ENCODE measurements at places on chromosomes 5 and 9.
A peak's percentile ranks its signal among the peaks of the same experiment; 100 is the strongest.

- DNase-seq: no peak
These were observed 280.4 kb downstream of the CDH9 start for GRCh38 chr5:26757941-26758340.

- no peak for DNase-seq
These were observed 35.5 kb downstream of the RFK start for GRCh38 chr9:76358628-76359280.

DNA sequence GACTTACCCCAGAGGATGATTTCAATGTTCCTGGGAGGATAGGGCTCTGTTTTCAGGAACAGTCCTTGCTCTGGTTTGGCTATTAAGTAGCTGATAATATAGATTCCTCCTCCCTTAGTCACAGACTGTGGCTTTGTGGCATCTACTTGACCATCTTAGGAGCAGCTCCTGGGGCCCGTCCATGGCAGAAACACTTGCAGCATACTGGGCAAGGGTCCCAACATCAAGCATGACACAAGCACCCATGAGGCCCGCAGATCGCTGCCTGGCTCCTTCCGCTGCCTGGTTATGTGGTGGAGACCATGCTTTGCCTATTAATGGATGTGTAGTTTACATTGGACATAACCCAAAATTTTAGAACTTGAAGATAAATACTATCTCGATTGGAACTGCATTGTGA lies 170.1 kb downstream of the ICE1 start:
- DNase-seq: no peak

DNA sequence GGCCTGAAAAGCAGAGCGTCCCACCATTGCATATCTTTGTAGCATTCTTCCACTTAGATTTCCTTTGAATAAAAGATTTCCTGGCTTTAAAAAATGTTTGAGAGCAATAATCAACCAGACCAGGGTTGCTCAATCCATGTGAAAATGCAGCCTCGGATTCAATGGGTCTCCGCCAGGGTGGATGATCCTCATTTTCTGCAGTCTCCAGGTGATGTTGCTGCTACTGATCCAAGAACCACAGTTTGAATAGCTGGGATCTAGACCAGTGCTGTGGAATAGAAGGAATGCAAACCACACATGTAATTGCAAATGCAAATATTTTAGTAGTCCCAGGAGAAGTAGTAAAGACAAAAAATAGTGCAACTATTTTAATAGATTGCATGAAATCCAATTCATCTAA lies 317.6 kb downstream of the IRX1 start:
- DNase-seq: no peak

- no peak for DNase-seq
These were observed 135.5 kb downstream of the SPATA31D1 start for GRCh38 chr9:82124090-82124489.

DNA sequence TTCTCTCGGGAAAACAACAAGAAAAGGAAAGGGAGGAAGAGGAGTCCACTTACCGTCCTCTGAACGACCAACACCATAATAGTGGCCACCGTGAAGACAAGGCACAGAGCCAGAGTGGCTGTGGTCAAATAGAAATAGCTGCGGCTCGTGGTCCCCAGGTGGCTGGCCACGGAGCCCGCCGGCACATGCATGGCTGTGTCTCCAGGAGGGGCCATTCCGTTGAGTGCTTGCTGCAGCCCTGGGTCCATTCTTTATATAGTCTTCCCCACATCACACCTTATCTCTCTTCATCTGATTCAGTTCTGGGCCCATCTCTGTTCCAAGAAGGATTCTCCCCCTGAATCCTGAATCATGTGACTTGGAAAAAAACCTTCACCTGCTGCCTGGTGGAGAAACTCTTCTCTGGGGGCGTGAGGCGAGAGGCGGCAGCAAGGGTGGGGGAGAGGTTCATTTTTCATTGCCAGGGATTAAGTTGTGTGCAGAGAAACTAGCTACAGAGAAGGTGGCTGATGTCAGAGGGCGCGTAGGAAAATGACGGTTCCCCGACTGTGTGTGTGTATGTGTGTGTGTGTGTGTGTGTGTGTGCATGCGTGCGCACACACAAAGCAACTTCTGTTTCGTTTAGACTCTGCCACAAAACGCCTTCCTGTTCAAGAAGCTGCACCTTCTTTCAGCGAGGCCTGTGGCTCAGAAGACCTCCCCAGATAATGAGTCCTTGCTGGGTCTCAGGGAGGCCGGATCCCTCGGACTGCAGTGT lies at the start of gene TNFSF8:
Gene TNFSF8 (minus strand): TSS at position 536 of the 757 bp plus-strand sequence. CDS start 288 bp downstream, at position 248.
- DNase-seq: peak; percentile 86

- no peak for DNase-seq
These were observed 17.3 kb upstream of the IGFBPL1 start for GRCh38 chr9:38441347-38442085.

DNA sequence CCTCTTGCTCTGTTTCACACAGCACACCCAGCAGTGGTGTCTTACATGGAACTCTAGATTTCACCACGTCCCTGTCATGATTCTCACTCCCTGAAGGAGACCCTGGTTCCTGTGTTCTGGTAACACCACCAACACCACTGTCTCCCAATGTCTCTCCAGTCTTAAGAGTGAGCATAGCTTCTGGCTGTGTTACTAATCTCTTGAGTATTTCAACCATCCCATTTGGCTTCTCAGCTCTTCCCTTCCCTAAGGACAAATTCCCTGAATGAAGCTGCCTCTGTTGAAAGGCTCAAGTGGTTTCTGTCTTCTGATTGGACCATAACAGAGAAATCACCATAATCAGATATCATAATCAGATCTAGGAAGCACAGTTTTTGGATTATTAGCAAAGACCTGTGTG lies 311.8 kb downstream of the DNAH5 start:
- DNase-seq: no peak

DNA sequence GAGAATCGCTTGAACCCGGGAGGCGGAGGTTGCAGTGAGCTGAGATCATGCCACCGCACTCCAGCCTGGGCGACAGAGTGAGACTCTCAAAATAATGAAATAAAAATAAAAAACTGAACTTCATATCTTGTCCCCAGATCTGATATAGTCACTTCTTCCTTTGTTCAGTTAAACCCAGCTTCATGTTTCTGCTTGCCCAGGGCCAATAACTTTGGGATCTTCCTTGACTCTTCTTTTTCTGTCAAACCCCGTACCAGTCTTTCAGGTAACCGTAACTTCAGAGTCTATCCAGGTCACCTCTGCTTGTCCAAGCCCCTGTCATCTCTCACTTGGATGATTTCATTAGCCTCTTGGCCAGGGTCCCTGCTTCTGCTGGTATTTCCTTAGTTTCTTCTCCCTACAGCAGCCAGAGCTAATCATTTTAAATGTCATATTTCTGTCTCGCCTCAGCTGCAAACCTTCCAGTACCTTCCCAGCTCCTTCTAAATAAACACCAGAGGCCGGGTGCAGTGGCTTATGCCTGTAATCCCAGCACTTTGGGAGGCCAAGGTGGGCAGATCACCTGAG lies 19.7 kb upstream of the ABL1 start:
- no peak for DNase-seq

DNA sequence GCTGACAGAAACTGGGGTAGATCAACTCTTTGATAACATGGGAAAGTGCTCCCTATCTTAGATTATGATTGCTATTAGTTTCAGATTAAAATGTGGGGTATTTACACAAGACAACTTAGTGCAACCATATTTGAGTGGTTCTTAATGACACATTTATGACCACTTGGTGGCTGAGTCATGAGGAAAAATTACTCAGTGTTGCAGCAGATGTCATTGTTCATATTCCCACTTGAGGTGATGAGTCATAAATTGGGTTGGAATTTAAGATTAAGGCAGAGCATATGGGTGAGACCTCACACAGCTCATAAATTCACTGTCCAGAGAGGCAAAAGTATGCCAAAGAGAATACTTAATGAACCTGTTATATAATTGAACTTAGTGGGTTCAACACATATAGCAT lies 408.3 kb downstream of the DMRT2 start:
- DNase-seq: no peak

- no peak for DNase-seq
These were observed 46.3 kb upstream of the TDRD7 start for GRCh38 chr9:97365634-97366033.

GRCh38 chr5:67181648-67182221 lies 14.9 kb downstream of the CD180 start:
- no peak for DNase-seq

DNA sequence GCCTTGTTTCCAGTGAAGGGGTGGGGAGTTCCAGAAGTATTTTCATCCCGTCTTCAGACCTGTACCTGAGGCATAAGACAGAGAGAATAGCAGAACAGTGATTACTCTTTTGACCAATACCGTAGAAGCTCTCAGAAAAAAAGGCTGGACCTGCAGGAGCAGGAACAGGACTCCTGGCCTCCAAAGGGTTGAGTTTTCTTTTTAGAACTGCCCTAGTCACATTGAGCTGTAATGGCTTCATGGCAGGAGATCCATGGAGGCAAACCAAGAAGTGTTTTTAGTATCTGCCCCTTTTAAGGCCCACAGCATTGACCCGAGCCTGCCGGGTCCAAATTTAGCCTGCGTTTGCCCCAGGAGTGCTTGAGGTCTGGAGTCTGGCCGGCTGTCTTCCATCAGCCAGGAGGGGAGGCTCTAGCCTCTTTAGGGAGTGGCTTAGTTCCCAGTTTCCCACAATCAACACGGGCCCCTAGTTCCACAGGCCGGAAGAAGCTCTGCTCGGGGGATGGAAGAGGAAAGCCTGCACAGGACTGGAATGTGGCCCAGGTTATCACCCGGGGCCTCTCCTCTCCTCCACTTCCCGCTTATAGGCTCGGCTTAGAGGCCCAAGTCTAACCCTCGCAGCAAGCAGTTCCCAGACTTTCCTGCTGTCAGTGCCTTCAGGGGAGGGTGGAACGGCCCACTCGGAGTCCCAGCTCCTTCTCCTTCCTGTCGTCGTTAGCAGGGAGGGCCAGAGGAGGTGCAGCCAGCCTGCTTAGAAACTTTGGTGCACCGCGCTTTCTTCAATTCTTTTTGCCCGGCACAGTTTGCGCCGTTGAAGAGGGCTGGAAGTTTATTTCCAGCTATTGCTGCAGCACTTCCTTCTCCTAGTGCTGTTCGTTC lies 80.7 kb downstream of the C9orf152 start:
- DNase-seq: no peak

GRCh38 chr5:90709323-90710155 lies 150.9 kb downstream of the ADGRV1 start:
- peak; percentile 2 for DNase-seq

DNA sequence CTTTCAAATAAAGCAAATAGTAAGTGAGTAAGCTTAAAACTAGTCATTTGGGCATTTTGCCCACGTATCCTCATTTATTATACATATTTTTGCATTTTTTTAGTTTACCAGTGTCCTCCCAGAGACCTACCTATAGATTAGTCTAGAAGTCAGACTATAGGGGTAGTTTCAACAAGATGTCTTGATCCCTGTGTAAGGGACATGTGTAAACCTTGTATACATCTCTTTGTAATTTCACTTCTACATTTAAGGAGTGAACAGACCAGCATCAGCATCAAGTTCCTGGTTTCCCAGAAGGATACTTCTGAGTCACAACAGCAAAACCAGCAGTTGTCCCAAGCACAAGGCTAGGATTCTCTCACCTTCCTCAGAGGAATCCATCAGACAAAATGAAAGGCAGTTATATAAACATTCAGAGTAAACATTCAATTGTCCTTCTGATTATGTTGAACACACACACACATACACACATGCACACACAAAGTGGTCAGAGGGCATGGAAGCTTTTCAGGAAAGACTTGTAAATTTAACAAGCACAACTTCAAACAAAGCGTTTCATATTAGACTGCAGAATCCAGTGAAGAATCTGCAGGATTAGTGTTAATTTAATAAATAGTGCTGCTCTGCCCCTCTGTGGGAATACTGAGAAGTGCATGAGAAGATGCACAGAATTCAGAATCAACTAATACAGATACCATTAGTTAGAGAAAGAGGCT lies 55.4 kb downstream of the HINT1 start:
- peak; percentile 69 for DNase-seq

DNA sequence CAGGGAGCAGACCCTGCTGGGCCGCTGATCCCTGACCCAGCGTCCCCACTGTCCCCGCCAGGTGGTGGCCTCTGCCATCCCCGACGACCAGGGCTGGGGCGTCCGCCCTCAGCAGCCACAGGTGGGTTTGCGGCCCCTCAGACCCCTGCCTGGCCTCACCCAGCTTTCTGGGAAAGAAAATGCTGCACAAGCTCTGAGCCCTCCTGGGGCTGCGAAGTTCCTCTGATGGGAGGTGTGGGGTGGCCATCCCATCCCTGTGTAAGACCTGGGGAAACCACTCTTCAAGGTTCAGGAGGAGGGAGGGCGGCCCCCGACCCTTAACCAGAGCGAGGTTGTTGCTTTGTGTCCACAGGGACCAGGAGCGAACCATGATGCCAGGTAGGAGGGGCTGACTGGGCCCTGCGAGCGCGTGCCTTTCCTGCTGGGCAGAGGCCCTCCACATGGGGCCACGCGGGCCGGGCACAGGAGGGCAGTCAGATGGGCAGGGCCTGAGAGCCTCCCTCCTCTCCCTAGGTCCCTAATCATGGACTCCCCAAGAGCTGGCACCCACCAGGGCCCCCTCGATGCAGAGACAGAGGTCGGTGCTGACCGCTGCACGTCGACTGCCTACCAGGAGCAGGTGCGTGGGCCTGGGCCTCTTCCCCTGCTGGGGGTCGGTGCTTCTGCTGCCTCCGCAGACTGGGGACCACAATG lies 7.7 kb downstream of the NOXA1 start:
- no peak for DNase-seq

DNA sequence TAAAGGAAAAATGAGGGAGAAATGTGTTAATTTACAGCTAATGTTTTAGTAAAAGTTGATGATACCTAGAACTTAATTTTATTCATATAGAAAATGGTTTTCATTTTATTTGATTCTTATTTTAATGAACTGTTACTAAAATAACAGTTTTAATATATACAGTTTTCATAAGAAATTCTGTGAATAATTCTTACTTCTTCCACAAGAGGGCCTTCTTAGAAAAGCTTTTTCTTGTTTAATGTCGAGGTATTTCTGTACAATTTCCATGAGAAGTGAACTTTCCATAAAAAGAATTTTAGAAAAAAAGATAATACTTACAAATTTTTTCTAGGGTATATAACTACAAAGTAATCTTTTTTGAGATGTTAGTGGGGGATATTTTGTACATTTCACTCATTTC lies 73.9 kb downstream of the KLF9 start:
- DNase-seq: no peak

- no peak for DNase-seq
These were observed 63.4 kb downstream of the DIRAS2 start for GRCh38 chr9:90579181-90579580.

- no peak for DNase-seq
These were observed 7.2 kb upstream of the SPINK4 start for GRCh38 chr9:33232815-33233214.
